Mammary microvascular endothelial cell (primary cell): ENCODE measurements at places on chromosomes 2 and 18. TPM values are rescaled to one million over a fixed set of nuclear protein-coding genes. Genes with fewer than 3 reads are reported as not detected.

Gene SRD5A2
- total RNA-seq: not detected in 2 replicates

Gene POTEI
- total RNA-seq: 0.05 and 0.07 TPM in 2 replicates

Gene ASAP2
- 20.7 and 23.4 TPM in 2 replicates for total RNA-seq

Gene DSG3
- total RNA-seq: not detected in 2 replicates

Gene PRKD3
- 27.8 and 33.6 TPM in 2 replicates for total RNA-seq

Gene ADD2
- 14.3 and 15.4 TPM in 2 replicates for total RNA-seq

Gene TMEM198
- not detected in 2 replicates for total RNA-seq

Gene IL36RN
- not detected in 2 replicates for total RNA-seq

Gene GDF7
- total RNA-seq: under 0.01 and 0.10 TPM in 2 replicates

Gene CCBE1
- 2.0 and 3.5 TPM in 2 replicates for total RNA-seq

Gene RBM43
- 2.7 and 3.6 TPM in 2 replicates for total RNA-seq

Gene TUBA4B
- total RNA-seq: not detected in 2 replicates

Gene PCARE
- total RNA-seq: not detected in 2 replicates

Gene C2orf66
- not detected in 2 replicates for total RNA-seq

Gene ELAC1
- total RNA-seq: 3.5 and 8.5 TPM in 2 replicates

Gene IL1RL2
- total RNA-seq: not detected in 2 replicates

Gene ACMSD
- not detected in 2 replicates for total RNA-seq

Gene CXCR4
- total RNA-seq: 17.1 and 17.2 TPM in 2 replicates

Gene C18orf54
- total RNA-seq: 6.9 and 8.0 TPM in 2 replicates

Gene LRRC30
- total RNA-seq: not detected in 2 replicates

Gene TTN
- total RNA-seq: 0.79 and 4.7 TPM in 2 replicates

Gene SERPINB4
- total RNA-seq: not detected in 2 replicates

Gene CFAP221
- total RNA-seq: 0.07 TPM in 1 of 2 replicates, not detected in the other

Gene TXNDC9
- total RNA-seq: 76.9 and 93.3 TPM in 2 replicates

Gene CELF4
- not detected in 2 replicates for total RNA-seq
